Cardiac muscle cell (in vitro differentiated cells and primary cell): ENCODE measurements at places on chromosomes 1 and 21. TPM values are rescaled to one million over a fixed set of nuclear protein-coding genes. Genes with fewer than 3 reads are reported as not detected.

Gene C1orf226
- 7.3 and 10.0 TPM in 2 replicates for total RNA-seq

Gene RGS1
- total RNA-seq, result not detected in 2 replicates

Gene CEP104
- 17.9 and 21.4 TPM in 2 replicates for total RNA-seq

Gene BCL2L15
- 4.5 TPM in 1 of 2 replicates, not detected in the other for total RNA-seq

- DNase-seq, result no peak
Observed at GRCh38 chr1:52567943-52568342, 15.1 kb upstream of the TUT4 start.

Gene ACTL8
- 0.28 TPM in 1 of 2 replicates, not detected in the other for total RNA-seq

Gene ICOSLG
- total RNA-seq, result 0.12 and 0.14 TPM in 2 replicates

DNA sequence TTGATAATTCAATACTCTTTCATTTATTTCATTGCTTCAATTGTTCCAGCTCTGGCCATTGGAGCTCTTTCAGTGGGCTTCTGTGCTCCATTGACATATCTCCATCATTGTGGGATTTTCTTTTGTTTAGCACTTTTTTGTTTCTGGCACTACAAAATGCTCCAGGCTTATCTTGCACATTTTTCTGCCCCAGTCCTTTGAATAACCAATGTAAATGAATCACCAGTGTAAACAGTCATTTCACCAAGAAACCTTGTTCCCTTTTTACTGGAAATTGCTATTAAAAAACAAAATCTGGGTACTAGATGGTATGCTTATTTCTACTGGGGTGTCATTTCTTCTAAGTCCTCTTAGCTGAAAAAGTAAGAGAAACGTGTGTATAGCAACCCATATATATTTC, 173.0 kb upstream of the LYPLAL1 start:
- no peak for DNase-seq

Gene PCP4
- not detected in 2 replicates for total RNA-seq

DNA sequence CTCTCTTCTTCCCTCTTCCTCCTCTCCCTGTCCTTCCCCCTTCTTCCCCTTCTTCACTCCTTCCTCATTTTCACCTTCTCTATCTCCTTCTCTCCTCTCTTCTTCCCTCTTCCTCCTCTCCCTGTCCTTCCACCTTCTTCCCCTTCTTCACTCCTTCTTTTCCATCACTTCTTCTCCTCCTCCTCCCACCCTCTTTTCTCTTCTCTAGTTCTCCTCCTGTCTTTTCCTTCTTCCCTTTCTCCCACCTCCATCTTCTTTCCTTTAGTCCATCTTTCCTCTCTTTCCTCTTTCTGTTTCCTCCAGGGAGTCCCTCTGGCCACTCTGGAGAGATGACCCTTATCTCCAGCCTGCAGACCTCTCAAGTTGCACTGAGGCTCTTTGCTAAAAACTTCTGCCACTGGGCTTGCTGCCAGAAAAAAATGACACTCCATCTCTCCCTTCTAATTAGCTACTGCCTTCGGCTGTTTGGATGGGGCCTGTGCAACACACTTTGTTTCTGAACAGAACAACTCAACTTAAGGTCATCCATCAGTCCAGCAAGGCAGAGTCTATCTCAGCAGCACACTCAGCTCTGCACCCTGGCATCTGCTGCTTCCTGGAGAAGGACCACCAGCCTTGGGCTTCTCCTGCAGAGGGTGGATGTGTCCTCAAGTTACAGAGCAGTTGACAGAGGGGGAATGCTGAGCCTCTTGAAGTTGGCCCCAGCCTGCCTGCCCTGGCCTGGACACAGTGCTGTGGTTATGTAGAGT, 538.8 kb downstream of the MATN1 start:
- DNase-seq, result no peak

Gene PADI1
- 1.3 and 1.7 TPM in 2 replicates for total RNA-seq

DNA sequence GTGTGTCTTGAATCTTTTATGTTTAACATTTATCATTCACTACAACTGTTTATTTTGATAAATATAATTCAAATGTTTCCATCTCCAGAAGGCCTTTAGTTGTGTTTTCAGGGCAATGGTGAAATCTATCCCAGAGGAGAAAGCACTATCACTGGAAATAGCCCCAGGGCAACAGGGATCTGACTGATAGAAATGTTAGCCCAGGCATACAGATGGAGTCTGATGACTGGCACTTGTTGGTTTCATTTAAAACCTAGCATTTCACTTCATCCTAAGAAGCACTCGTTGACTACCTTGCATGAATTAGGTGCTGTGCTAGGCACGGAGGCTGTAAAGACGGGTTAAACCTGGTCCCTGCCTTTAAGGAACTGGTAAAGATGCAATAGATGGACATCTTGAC, 103.1 kb downstream of the C1orf21 start:
- no peak for DNase-seq

Gene WNT3A
- not detected in 2 replicates for total RNA-seq

DNA sequence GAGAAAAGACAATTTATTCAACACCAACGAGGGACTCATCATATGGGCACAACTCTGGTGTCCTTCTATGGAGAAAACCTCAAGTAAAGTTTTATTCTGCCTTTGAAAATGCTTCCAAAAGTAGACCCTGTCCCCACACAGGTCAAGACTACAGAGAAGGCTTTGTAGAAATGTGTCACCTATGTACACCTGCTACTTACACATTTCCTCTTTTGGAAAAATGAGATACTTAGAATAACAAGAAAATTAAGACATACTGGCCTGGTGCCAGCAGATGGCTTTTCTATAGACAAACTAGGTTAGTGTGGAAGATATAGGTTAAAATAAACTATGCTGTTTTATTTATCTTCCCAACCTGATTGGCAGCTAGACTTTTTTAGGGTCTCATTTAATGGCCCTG, 13.6 kb downstream of the POGK start:
- DNase-seq, result no peak

DNA sequence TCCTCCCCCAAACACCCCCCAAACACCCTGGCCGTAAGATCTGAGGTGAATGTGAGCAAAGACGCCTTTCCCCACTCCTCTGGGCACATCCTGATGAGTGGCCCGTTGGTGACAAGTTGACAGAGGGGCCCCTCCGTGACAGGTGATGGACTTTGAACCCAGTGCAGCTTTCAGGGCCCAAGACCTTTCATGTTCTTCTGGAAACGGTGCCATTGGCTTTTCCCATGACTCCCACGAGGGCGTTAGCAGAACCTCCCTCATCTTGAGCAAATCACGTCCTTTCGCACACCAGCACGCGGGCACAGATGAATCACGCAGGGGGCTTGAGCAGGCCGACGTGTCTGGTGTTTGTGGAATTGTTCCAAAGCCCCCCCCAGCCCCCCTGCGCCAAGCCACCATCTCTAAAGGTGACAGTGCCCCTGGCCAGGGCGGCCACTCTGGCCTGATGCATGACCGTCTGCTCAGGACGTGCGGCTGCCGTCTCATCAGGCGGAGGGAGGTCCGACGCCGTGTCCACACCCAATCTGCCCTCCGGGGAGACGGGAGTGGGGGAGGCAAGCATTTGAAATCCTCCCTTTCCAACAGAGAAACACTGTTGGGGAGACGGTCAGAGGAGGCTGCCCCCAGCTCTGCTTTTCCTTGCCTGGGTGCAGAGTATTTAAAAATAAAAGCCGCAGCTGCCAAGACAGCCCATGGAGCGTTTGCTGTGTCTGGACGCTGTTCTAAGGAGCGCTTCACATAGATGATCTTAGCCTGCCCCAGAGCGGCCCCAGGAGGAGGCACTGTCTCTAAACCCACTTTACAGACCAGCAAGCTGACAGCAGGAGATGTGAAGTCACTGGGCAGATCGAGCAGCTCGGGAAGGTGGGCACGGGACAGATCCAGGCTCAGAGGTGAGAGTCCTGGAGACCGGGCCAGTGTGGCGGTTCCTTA, 98.3 kb upstream of the ARHGEF16 start:
- DNase-seq, result no peak

Gene NR1I3
- 0.33 TPM in 1 of 2 replicates, not detected in the other for total RNA-seq
